Thymus (tissue), 14 donors: ENCODE measurements at places on chromosomes 3 and 15. TPM values are rescaled to one million over a fixed set of nuclear protein-coding genes. Genes with fewer than 3 reads are reported as not detected.

DNA sequence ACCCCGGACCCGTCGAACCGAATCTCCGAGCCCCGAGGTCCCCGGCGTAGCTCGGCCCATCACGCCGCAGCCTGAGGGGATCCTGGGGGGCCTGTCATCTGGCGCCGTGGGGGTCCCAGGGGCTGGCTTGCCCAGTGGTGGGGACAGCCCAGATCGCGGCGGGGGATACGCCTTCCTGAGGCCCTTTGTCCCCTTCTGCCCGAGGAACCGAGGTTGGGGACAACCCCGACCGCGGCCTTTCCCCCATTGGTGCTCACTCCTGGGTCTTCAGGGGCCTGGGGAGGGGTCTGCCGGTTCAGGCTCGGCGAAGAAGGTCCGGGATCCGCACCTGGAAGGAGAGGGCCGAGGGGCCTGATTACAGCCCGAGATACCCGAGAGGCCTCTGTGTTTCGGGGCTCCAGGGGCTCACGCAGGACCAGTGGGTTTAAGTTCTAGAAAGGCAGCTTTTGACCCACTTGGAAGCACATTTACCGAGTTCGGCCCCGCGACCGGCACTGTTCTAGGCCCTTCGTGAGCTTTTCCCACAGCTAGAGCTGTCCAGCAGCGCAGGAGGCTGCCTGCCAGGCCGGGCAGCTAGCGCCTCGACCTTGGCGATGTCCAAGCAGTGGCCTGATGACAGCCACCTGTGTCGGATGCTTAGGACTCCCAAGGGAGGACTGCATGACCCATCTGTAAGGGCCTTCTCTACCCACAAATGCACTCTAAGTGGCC lies 504 bp downstream of the ABHD2 start:
- DNase-seq, result no peak

DNA sequence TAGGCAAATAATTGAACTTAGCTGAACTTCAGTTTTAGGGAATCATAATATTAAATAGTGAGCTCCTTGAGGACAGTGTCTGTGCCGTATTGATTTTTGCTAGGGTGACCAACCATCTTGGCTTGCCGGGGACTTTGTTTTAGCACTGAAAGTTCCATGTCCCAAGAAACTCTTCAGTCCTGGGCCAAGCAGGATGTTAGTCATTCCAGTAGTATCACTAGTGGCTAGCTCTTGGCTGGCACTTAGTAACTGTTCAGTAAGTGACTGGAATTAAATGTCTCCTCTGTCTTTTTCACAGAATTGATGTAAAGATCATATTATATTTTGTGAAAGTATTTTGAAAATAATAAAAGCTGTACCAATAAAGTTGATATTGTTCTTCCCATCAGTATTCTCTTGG lies 42.3 kb downstream of the RSRC1 start:
- DNase-seq, result no peak

- DNase-seq, result no peak
Observed at GRCh38 chr15:85620690-85621049, 174.1 kb downstream of the KLHL25 start.

DNA sequence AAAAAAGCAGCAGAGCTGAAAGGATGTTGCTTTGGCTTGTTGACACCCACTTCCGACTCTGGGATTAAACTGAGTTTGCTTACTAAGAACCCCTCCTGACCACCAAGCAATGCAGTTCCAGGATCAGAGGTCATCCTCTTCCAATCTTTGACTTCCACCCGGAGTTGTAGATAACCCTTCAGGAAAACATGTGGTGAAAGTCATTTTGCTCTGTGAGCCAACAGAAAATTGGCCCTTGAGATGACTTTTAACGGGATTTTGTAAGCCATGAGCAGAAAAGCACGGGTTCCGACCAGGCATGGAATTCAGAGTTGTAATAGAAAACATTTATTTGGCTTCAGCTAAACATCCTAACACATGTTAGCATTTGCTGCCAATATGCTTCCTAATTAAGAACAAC lies 171.6 kb upstream of the NR2F2 start:
- no peak for DNase-seq

DNA sequence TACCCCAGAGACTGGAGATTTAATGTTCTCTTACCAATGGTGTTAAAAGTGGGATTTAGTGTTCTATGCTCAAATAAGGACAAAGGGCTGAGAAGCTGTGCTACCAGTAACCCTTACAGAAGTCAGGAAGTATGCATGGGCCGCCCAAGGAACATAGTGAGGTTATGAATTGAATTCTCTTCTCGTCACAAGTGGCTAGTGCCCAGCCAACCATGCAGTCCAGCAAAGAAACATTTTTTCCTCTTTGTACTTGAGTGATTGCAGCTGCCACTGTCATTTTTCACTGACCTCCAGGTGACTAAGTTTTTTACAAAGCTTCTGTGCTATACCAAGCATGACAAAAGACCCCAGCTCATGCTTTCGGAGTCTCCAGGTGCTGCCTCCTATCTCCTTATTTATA lies 110.6 kb upstream of the DCBLD2 start:
- DNase-seq, result no peak

The GCNT3 gene
- polyA plus RNA-seq, result 2.4 TPM

The SLC12A1 gene
- 0.11 TPM for polyA plus RNA-seq
